ENCODE measurements at places on chromosomes 3 and 15.

DNA sequence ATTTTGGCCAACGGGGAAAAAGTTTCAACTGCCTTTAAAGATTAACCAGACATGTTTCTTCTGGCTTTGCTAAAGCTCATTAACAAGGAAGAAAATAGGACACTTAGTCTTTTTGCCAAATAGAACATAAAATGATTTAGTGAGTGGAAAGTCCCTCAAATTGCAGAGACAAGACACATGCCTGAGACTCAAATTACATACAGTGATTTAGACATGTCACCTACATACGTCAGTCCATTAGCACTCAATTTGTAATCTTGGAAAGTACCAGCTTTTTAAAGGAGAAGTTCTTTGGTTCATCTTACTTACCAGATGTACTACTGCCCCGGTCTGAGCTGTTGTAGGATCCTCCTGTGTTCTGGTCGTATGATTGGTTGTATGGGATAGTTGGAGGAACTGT lies 1134.2 kb downstream of the ROBO1 start:
- DNase-seq = no peak

- no peak for DNase-seq
Observed at GRCh38 chr15:50506121-50506520, 40.3 kb downstream of the USP50 start.

GRCh38 chr15:63449731-63450130 lies 54.7 kb upstream of the USP3 start:
- no peak for DNase-seq

DNA sequence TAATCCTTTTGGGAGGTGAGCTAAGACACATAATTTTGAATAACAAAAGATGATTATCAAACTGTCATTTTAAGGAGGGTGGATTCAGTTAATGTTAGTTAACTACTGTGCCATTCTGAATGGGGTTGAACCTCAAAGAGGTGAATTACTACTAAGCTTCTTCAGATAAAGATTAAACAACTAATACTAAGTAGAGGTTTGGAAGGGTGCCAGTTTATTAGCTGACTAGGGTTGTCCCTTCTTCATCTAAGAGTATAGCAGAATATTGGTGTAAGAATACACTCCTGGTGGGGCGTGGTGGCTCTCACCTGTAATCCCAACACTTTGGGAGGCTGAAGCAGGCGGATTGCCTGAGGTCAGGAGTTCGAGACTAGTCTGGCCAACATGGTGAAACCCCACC lies 123.1 kb upstream of the LRRFIP2 start:
- DNase-seq = no peak

DNA sequence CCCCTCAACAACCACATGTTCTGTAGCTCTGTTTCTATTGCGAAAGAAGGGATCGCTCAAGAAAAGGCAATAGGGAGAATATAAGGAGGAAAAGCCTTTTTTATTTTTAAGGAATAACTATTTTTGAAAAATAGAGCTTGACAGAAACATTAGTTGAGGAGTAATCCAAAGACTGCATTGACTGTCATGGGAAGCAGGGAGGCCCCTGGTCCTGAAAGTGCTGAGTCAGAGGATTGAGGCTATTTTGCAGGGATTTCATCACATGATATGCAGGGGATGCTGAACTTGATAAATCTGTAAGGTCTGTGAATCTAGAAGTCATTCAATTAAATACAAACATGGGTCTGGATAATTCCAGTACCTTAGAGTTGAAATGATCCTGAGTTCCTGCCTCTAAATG lies 92.0 kb downstream of the MTHFS start:
- no peak for DNase-seq

Measured in stimulated activated naive CD4-positive, alpha-beta T cell treated with Interleukin-2 at 50 U/mL for 16 hours (primary cell).